ENCODE measurements at places on chromosomes 5 and 9.

DNA sequence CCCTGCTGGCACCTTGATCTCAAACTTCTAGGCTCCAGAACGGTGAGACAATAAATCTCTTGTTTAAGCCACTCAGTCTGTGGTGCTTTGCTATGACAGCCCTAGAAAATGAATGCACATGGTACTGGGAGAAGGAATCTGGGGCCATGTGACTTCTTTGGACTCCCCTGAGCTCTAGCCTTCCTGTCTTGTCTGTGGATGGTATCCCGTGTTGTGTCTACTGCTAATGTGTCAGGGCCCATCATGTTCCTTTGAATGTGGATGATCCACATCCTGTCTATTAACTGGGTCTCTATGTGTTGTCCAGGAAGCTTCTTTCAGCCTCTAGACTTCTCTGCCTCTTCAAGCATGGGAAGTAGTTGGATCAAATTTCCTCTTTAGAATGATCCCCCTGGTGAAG is 25.1 kb downstream of the IL7R start:
- DNase-seq = no peak

- DNase-seq = no peak
Measured at GRCh38 chr5:92559781-92560180, 1021.2 kb downstream of the NR2F1-AS1 start.

DNA sequence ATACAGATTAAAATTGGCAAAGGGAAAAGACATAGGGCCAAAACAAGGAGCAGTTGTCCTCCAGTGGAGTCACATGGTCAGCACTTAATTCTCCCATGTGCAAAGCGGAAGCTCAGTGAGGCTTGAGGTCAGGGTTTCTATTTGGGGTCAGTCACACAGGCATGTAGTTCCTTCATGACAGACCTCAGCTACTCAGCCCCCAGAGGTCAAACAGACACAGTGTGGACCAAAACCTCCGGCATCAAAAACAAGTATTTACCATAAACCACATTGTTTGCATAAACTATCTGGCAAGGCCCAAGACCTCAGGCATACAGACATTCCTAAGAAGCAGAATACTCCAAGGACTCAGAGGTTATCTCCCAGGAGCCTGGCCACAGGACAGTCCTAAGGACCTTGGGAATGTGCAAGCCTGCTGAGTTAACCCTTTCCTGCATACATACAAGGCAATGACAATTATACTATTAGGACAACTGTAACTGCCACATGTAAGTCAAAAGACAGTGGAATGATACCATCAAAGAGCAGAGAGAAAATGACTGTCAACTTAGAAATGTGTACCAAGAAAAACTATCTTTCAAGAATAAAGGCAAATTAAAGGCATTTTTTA is 28.7 kb upstream of the FNIP1 start:
- DNase-seq = no peak

- DNase-seq = no peak
Measured at GRCh38 chr5:56116599-56117141, 116.5 kb downstream of the ANKRD55 start.

DNA sequence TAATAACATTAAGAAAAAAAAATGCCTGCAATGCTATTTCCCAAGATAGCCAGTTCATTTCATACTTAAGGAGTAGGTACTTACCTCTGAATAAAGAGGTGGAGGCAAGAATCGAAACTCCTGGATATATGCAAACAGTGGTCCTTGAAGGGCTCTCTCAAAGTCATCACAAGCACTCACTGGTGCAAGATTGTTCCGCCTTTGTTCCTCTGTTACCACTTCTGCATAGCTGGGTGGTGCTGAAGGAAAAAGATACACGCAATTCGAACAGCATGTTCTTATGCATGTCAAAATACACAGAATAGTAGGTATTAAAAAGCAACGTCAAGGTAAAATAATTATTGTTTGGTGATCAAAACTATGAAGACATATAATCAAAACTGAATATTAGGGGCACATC is 9.5 kb downstream of the ARRDC3 start:
- no peak for DNase-seq

- DNase-seq = no peak
Measured at GRCh38 chr9:128107468-128108268, 19.9 kb downstream of the PTGES2 start.

- no peak for DNase-seq
Measured at GRCh38 chr5:98108497-98108896, 665.0 kb upstream of the RGMB start.

DNA sequence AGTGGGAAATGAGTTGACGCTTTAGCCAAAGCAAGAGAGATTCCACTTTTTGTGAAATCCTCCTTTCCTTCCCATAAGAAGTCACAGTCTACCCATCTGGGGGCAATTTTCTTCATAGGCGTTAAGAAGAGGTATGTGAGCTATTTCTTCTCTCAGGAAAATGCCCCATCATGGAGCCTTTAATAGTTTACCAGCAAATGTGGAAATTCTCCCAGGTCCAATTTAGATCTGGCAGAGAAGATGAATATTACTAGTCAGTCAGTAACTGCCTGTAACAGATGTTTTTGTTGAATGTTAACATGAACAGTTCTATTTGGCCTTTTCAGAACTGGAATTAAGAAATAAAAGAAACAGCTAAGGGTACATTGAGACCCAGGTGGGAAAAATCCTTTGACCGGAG is 156.4 kb upstream of the RFX3 start:
- DNase-seq = no peak

DNA sequence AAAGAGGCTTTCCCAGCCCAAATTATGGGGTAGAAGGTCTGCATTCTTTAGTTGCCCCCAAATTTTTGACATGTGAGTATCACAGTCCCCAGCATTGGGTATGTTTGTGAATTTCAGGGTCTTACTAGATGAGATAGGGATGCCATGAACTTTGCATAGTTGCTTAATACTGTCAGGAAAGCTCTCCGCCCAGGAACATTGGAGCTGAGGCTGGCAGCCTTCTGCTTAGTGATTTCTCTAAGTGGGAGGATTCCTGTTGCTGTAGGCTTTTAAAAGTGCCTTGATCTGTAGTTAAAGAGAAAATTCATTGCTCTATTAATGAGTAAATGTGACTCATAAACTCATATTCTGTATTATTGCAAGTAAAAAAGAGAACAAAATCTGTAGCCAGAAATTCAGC is 206.9 kb downstream of the CAVIN4 start:
- DNase-seq = no peak

- DNase-seq = no peak
Measured at GRCh38 chr5:95375591-95375990, 15.6 kb upstream of the FAM81B start.

DNA sequence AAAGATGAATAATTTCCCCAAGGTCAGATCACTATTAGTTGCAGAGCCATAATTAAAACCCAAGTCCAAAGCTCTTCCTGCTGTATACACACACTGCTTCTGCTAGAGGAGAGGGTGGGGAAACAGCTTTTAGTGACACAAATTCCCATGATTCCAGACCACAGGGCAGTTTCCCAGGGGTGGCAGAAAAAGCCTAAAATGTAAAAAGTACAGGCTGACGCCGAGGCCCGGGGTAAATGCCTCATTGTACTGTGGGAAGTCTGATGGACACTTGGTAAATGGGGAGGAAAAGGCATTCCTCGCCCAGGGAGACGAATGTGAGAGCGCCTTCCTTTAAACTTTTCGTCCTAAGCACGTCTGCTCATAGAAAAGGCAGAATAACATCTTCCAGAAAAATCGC is 65.7 kb downstream of the DENND1A start:
- DNase-seq = no peak

DNA sequence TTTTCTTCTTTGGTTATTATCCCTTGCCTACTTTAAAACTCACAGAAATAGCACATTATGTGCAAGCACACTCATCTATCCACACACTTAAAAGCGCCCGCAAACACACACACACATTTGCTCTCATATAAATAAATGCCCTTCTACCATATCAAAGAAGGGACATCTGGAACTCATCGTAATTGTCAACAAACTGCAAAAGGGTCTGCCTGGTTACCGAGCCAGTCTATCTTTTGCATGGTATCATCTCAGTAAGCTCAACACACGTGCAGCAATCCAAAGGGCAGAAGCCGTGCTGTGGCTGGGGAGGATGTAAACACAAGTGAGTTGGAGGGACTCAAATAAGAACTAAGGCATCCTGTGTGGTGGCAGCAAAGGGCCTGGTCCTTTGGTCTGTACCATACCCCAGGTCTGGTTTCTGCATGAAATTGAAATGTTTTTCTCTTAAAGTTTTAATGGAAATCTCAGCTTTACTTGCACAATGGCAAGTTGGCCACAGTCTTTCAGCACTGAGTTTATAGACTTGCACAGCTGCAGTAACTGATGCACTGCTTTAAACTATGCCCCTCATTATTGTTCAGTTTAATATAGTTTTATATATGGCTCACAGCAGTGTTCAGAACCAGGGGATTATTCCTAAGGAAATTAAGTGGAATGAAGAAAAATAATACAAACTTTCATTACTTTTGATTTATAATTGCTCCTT is 331.0 kb downstream of the ADAMTS6 start:
- DNase-seq = no peak

- DNase-seq = no peak
Measured at GRCh38 chr9:26768145-26768544, 124.5 kb downstream of the CAAP1 start.

GRCh38 chr9:95175523-95175922 is 142.0 kb downstream of the FANCC start:
- no peak for DNase-seq

GRCh38 chr5:79225026-79225425 is 10.9 kb upstream of the JMY start:
- no peak for DNase-seq

- DNase-seq = no peak
Measured at GRCh38 chr9:22863736-22864135, 417.1 kb downstream of the DMRTA1 start.

DNA sequence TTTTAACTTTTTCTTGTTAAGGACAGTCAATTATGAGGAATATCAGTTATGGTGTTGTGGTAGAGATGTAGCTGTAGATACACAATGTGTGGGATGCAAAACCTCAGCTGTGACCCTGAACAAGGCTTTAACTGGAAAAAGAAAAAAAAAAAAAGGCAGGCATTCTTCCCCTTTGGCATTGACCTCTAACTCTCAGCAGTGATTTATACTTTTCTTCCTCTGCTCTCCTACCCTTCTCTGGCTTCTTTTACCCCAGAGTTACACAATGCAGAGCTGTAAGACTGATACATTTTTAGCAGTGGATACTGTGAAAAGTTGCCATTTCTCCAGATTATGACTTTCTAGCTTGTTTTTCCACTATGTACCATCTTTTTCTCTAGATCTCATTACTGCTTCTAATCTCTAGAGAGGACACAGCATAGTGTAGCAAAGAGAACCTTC is 2.0 kb downstream of the CTNNAL1 start:
- no peak for DNase-seq

- DNase-seq = no peak
Measured at GRCh38 chr5:157030692-157031091, 28.2 kb downstream of the HAVCR1 start.

- DNase-seq = no peak
Measured at GRCh38 chr5:131377785-131378325, 114.0 kb downstream of the CDC42SE2 start.

DNA sequence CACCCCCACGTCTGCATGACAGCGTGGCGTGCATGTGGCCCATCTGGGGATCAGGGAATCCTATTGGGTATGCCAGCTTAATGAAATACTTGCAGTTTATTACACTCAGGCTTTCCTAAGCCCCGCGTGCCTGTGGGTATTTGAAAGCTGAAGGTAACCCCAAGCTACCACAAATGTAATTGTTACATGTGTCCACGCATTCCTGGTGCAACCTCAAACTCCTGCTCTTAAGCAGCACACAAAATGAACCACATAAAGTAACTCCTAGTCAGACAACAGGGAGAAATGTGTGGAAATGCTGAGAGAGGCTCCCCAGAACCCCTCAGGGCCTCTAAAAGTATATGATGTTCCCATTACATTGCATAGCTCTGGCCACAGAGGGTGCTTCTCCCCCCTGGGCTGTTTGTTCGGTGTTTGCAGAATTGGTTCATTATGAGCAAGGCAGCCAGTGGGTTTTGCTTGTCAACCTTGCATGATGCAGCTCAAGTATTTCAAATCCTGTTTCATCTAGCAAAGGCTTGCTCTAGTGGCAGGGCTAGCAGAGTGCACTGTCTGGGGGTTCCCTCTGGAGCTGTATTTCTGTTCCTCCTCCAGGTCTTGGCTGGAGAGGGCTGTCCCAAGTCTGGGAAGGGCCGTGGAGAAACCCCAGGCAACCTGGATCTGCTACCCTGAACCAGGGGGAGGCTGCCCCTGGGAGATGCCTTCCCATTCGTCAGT is 1.8 kb upstream of the DCANP1 start:
- no peak for DNase-seq

GRCh38 chr9:116162241-116162781 is 8.7 kb downstream of the PAPPA start:
- no peak for DNase-seq

- DNase-seq = no peak
Measured at GRCh38 chr5:79521156-79521555, 7.2 kb upstream of the HOMER1 start.

- DNase-seq = no peak
Measured at GRCh38 chr5:128349044-128349858, 188.8 kb downstream of the FBN2 start.

GRCh38 chr9:136218673-136219072 is 13.7 kb upstream of the LHX3 start:
- DNase-seq = no peak

- DNase-seq = no peak
Measured at GRCh38 chr5:176892663-176893062, 6.5 kb downstream of the HK3 start.

DNA sequence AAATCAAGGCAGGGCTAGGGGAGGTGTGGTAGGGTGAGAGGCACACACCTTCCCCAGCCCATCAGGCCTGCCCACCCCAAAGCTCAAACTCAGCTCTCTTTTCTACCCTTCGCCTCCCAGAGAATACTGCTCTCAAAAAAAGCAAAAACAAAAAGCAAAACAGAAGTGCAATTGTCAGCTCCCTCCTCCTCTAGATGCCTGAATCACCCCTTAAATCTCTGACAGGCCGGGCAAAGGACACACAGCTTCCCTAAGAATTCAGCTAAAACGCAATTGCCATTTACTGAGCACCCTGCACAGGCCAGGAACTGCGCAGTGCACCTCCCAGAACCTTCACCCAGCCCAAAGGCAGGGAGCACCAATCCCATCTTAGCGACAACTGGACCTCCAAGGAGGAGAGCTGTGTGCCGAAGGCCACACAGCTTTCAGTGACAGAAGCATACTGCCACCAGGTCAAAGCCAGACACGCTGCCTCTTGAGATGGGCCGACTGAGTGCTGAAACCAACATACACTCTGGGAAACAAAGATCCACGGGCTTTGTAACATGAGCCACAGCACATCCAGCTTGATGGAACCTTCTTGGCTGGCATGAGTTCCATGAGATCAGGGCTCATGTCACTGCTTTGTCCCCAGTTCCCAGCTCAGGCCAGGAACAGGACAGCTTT is 53.4 kb upstream of the STXBP1 start:
- no peak for DNase-seq

DNA sequence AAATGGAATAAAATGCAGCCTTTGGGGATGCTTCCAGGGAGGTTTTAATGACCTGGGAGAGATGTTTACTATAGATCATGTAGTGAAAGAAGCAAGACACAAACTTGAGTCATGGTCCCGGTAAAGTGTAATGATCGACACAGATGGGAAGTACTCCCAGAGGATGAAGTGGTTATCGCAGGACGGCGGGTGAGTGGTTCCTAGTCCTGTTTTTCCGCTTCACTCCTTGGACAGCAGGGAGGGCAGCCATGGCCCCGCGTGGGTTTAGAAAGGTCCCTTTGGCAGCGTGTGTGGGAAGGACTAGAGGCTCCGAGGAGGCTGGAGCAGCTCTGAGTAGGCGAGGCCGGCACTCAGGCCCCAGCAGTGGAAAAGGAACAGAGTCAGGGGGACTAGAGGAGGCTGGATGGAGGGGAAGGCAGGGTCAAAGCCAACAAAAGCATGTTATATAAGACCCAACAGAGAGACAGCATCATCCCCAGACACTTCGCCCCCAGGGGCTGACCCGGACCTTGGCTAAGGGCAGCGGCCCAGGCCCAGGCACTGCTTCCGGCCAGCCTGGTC is 49.2 kb upstream of the STXBP1 start:
- no peak for DNase-seq
